Renal cortex interstitium (tissue), 15 donors: ENCODE measurements at places on chromosomes 11 and 22. TPM values are rescaled to one million over a fixed set of nuclear protein-coding genes. Genes with fewer than 3 reads are reported as not detected.

GRCh38 chr11:85784480-85785265 is 26.3 kb downstream of the SYTL2 start:
- no peak for DNase-seq

- DNase-seq, result no peak
Measured at GRCh38 chr11:64561984-64562722, 28.9 kb upstream of the SLC22A12 start.

DNA sequence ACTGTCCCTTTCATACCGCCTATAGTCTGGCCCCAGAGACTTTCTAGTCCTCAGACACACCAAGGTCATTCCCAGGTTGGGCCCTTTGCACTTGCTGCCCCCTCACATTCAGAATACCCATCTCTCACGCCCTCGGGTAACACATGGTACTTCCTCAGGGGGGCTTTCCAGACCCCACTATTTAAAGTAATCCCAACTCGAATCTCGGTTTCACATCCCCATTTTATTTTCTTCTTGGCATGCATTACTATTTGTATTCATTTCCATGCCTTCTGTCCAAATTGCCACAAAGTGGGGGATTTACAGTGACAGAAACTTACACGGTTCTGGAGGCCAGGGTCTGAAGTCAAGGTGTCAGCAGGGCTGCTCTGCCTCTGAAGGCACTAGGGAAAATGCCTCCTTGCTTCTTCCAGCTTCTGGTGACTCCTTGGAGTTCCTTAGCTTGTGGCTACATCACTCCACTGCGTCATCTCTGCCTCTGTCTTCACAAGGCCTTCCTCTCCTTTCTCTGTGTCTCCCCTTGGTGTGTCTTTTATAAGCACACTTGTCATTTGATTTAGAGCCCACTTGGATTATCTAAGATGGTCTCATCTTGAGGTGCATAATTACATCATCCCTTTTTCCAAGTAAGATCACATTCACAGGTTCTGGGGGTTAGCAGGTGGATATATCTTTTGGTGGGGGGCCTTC is 15.1 kb downstream of the RCN1 start:
- DNase-seq, result no peak

- DNase-seq, result peak; percentile 65
Measured at GRCh38 chr11:128042290-128042751, 545.0 kb downstream of the ETS1 start.

DNA sequence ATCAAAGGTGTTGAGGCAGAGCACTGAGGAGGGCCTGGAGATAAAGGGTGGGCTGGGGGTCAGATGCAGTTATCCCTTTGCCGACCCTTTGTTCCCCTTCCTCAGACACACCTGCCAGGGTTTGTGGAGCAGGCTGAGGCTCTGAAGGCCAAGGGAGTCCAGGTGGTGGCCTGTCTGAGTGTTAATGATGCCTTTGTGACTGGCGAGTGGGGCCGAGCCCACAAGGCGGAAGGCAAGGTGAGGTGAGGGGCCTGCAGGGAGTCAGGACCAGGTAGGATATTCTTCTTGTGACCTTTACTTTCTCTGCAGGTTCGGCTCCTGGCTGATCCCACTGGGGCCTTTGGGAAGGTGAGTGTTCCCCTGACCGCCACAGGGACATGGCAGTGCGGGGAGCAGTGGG is 2.6 kb downstream of the PRDX5 start:
- DNase-seq, result no peak

Gene ENTHD1
- not detected for polyA plus RNA-seq

DNA sequence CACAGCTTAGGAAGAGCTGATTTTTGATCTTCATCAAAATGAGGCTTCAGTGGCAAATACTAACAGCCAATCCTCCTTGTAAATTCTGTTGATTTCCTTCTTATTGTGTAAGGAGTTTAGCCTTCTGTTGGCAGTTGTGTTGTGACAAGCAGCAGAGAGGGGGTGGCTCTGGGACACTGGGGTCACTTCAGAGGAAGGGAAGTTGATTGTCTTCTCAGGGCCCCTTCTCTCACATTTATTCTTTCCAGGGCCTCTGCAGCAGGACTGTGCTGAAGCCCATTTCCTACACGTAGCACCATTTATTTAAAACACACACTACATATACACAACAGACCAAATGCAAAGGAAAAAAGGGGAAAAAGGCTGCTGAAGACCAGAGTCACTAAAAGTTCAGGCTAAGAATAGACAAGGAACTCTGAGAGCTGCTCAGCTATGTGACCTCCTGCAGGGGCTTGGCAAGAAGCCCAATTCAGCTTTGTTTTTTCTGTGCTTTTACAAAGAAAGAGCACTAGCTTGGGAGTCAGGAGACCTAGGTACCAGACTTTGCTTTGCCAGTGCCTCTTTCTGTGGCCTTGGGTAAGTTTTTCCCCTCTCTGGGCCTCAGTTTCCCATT is 28.3 kb upstream of the UPB1 start:
- DNase-seq, result no peak

- DNase-seq, result peak; percentile 25
Measured at GRCh38 chr11:92769112-92769511, 200.3 kb upstream of the MTNR1B start.

- no peak for DNase-seq
Measured at GRCh38 chr11:35717043-35717442, 54.5 kb downstream of the TRIM44 start.

DNA sequence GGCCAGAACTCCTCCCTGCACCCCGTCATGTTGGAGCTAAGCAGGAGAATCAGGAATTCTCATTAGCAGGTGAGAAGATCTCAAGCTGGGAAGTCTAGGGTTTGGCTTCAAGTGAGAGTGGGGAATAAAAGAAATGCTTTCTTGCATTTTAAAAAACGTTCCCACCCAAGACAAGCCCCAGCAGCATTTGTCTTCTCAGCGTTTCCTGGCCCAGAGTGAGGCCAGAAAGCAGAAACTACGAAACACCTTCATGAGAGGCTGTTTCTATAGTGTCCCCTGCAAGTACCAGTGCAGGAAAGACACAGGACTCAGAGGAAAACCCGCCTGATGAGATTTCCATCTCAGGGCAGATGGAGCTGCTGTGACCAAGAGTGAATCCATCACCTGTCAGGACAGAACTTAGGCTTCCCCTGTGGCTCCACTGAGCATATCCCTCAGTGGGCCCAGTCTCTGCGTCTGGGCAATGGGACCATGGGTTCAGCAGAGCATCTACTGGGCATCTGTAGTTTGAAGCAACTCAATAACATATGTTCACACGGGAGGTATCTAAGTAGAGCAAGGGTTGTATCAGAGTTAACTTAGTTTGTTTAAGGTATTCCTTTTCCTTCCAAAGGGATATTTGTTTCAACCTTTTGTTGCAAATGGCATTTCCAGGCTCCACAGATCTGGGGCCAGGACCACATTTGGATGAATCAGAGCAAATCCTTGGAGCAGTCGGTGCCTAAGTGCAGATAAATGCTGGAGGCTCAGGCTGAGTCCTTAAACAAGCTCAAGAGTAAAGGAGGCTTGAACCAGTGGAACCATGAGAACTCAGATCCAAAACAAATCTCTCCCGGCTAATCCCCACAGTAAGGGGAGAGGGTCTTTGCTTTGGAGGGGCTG is 548.3 kb downstream of the MIAT start:
- no peak for DNase-seq

DNA sequence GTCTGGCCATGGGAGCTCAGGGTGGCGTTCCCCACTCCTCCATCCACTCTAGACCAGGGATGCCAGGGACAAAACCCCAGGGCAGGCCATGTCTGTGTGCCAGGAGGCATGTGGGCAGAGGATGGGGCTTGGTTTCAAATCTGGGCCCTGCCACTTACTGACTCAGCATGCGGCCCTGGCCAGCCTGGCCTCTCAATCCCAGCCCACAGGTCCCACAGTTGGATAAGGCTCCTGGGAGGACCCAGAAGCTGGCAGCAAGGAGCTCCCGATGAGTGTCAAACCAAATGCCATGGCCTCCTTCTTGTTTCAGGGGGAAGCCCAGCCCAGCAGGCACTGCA is 1290.4 kb downstream of the BRD1 start:
- no peak for DNase-seq

DNA sequence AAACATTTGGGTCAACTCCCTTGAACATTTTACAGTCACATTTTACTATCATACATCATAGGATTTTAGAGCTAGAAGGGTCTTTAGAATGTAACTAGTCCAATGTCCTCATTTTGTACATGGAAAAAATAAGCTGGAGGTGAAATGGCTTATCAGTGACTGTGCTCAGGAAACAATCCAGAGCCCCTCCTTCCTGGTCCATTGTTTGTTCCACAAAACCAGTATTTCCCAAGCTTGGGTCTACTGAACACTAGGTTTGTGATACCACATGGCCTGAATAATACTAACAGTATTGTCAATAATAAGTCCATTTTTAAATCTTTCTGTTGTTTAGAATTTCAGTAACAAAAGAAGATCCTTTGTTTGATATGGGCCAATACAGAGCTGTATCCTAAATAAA is 27.1 kb downstream of the PDGFD start:
- DNase-seq, result no peak

Gene MCAM
- polyA plus RNA-seq, result 55.5 TPM

Gene DBX1
- polyA plus RNA-seq, result not detected

Gene SMIM35
- polyA plus RNA-seq, result 0.21 TPM

- no peak for DNase-seq
Measured at GRCh38 chr11:130706572-130706971, 209.7 kb downstream of the SNX19 start.

- DNase-seq, result no peak
Measured at GRCh38 chr11:68677432-68677831, 6.9 kb upstream of the GAL start.

DNA sequence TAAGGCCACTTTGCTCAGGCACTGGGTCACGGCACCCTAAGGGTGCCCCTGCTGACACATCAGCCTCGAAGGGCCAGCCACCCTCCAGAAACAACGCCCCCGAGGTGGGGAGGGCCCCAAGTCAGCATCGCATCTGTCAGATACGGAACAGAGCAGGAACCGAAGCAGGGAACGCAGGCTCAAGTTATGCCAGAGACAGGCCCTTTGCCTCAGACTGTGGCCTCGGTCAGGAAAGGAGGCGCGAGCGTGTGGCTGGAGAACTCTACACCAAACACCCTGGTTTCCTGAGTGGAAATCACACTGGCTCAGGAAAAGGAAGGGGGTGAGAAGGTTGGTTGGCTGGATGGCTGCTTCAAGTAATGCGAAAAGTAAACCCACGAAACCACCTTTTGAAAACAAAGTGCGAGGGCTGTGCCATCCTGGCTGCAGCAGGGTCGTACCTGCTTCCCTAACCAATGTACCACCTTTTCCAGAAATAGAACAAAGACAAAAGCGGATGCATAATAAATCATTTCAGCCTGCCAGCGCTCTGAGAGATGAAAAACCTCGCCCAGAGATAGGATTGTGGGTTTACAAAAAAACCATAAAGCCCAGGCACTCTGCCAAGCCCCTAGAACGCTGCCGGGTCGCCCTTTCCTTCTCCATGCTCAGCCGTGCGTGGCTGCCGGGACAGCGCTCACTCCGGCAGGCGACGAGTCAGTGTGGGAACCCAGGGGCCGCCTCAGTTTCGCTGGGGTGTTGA is 38.6 kb downstream of the TRMU start:
- DNase-seq, result no peak

DNA sequence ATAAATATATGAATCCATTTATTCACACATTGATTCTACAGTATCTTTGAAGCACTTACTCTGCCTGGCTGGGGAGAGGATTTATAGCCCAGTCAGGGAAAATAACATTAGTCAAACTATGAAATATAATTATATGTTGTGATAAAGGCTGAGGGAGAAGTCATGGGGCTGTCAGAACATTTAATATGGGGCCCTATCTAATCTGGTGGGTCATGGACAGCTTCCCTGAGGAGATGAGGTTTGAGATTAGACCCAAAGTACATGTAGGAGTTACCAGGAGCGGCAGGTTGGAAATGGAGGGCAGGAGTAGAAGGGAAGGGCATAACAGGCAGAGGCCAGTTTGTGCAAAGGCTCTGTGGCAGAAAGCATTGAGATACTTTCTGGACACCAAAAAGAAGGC is 86.2 kb downstream of the DEPDC5 start:
- DNase-seq, result no peak

DNA sequence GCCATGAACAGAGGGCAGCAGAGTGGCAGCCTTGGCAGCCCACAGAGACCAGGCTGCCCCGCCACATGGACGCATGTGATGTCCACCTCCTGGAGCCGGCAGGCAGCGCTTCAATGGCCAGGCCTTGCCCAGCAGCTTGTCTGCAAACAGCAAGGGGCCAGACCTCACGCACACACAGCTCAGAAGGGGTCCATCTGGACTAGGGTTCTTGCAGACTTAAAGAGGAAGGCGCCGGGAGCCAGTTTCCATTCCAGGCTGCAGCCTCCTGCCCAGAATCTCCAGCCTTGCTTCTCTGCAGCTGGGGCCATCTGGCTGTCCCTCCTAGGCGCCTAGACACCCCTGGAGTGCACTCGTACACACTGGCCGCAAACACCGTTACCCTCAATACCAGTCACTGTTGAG is 91.9 kb upstream of the TMEM45B start:
- DNase-seq, result no peak

- DNase-seq, result no peak
Measured at GRCh38 chr11:127894316-127894715, 693.0 kb downstream of the ETS1 start.

DNA sequence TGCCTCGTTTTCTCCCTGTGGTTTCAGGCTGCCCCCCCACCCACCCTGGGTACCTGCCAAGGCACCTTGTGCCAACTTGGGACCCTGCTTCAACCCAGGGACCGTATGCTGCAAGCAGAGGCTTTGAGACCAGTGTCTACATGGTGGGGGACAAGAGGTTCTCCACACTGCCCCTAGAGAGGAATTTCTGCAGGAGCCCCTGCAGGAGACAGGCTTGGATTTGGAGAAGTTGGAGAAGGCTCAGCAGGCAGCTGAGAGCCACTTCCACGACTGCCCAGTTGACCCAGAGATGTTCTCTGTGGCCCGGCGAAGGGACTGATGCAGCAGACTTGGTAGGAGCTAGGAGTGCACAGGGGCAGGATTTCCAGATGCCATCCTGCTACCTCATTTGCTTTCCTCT is 20.1 kb upstream of the NNMT start:
- DNase-seq, result no peak

- DNase-seq, result no peak
Measured at GRCh38 chr11:2868506-2869133, 17.0 kb downstream of the CDKN1C start.

DNA sequence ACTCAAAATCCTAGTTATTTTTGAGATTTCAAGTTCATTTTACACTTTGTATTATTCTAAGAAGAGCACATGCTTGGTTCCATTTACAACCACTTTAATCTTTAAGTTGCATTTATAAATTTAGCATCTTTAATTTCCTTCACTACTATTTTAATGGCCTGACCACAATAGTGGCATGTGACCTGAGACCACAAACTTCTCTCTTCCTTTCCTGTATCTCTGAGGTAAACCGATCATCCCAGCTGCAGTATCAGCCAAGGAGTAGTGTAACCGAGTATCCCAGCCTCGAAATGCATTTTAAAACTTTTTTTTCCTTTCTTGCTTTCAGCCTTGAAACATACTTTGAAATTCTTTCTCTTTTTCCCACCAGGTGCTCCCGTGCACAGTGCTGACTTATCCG is 28.7 kb upstream of the CBX6 start:
- no peak for DNase-seq

DNA sequence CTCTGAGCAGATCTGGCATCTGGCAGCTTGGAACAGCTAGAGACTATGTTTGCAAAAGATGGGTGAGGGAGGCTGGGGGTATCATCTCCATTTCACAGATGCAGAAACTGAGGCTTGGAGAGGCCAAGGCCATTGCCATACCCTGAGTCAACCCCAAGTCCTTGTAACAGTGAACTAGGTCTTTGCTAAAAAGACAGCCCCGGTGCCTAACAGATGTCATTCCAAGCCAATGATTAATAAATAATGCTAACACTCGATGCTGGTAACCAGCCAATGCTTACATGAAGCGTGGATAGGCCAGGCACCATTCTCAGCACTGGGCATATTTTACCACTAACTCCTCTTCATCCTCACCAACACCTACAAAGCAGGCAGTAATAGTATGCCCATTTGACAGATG is 164.0 kb downstream of the MN1 start:
- DNase-seq, result no peak
